ENCODE measurements at places on chromosomes 13 and 19.

- no peak for DNase-seq
Observed at GRCh38 chr13:110129076-110129475, 177.9 kb downstream of the COL4A1 start.

DNA sequence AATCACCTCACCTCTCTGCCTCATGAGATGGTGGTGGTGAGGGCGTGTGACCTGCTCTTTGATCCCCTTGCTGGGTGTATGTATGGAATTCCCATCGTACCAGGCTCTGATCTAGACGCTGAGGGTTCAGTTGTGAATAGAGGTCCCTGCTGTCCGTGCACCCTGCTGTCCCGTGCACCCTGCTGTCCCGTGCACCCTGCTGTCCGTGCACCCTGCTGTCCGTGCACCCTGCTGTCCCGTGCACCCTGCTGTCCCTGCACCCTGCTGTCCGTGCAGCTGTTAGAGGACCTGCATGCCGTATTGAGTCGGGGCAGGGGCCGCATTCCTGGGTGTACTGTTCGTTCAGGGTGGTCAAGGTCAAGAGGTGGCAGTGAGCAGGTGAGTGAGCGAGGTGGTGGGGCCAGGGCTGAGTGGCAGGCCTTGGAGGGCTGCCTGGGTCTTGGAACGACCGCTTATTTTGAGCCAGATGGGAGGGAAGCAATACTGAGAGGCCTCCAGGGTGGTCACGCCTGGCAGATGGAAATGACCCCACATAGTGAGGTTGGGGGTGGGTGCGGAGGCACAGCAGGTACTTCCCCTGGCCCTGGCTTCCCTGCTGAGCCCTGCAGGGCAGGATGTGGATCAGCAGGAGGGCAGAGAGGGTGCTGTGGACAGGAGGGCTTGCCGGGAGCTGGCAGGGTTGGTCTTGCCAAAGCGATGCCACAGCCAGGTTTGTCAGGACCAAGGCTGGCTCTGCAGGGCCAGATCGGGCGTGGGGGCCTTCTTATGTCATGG lies 4.6 kb upstream of the EPN1 start:
- no peak for DNase-seq

- DNase-seq: no peak
Observed at GRCh38 chr19:42114412-42114811, 17.8 kb downstream of the POU2F2 start.

DNA sequence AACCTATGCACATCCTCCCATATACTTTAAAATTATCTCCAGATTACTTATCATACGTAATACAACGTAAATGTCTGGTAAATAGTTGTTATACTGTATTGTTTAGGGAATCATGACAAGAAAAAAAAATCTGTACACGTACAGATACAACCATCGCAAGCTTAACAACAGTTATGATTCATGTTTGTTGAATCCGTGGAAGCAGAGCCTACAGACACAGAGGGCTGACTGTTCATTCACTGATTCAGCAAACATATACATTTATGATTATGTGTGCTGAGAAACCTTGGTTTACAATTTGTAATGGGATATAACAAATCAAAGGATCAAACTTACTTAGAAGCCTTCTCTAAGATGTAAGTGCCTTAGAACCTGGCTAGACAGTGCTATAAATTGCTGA lies 1.5 kb downstream of the ZNF260 start:
- no peak for DNase-seq

- no peak for DNase-seq
Observed at GRCh38 chr13:26048741-26049140, 3.1 kb downstream of the SHISA2 start.

DNA sequence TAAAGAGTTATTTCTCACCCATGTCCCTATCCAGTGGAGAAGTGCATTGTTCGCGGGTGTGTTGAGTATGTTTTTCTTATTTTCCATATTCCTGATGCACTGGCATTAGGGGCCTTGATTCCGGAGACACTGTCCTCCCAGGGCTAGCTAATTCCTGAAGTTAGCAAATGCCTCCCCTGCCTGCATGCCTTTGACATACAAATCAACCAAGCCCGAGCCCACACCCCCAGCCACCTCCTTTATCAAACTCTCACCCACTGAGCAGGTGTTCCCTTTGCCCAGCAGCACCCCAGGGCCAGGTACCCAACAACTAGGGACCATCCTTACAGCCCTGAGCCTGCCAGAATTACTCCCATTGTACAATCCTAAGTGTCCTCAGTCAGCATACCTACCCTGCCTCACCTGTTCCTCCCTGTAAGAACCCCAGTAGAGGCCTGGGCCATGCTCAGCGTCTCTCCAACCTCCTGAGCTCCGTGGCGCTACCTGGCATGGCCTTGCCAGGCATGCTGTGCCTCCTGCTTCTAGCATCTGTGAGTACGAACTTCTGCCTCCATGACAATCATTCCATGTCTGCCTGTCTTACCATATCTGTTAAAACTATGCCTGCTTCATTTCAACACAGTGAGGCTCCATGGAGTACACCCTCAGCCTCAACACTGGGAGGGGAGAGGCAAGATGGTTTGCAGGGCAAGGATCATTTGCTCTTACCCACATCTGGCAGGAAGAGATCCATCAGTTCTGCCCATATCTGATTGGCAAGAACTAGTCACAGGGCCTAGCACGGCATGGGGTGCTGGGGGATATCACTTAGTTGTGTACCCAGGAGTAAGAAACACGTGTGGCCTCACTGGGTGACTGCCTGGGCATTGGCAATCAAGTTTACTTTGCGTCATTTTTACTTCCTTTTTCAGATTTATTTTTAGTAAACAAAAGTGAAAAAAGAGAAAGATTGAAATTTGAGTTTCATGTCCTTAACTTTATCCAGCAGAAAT lies 203.9 kb downstream of the SHISA2 start:
- no peak for DNase-seq

DNA sequence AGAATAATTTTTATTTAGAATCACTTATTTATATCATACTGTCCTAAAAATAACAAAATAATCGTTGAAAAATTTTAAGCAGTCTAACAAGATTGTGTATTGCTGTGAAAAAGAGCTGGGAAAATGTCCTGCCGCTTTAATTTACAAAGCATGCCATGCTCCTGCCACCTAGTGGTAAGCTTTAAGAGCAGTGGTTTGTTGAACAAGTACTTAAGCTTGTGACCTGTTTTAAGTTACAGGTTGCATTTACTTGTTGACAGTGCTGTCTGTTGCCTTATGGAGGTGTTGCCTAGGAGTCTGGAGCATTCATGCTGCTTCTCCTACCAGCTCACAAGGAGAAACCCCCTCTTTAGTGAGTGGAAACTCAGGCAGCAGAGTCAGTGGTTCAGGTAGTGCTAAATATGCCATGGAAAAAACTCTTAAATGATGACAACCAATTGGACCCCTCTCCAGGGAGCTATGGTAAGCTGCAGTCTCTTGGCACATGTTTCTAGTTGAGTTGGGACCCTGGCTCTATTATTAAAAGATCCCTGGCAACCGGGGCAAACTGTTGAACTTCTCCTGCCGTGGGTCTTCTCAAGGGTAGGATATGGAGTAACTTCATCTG lies 68.4 kb downstream of the SPATA13 start:
- DNase-seq: no peak

- no peak for DNase-seq
Observed at GRCh38 chr19:17097593-17098126, 22.1 kb downstream of the MYO9B start.

- DNase-seq: no peak
Observed at GRCh38 chr19:2453431-2454025, 3.2 kb downstream of the LMNB2 start.

DNA sequence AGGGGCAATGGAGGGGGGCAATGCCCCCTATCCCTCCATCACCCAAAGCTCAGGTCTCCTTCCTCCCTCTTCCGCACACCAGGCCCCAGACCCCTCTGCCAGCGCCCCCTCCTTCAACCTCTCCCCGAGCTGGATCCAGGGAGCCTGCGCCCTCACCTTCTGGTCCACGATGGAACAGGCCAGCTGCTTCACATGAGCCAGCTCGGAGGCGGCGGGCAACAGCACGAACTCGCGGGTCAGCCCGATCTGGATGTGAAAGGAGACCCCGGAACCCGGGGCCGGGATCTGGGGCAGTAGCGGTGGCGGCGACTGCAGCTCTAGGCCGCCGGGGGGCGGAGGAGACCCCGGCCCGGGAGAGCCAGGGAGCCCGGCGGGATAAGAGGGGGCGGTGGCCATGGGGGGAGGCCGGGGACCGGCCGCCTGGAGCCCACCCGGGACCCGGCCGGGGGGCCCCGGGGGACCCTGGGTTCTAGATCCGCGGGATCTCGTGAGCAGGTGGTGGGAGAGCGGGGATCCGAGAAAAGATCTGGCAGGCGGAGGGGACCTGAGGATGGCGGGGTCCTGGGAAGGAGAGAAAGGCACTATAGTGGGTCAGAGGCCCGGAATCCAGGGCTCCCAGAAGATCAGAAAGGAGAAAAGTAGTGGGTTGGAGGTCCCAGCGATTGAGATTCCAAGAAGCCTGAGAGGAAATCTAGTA lies 791 bp downstream of the PRKD2 start:
- DNase-seq: peak; percentile 47

GRCh38 chr13:82879921-82880320 lies 1002.4 kb downstream of the SLITRK1 start:
- DNase-seq: no peak

DNA sequence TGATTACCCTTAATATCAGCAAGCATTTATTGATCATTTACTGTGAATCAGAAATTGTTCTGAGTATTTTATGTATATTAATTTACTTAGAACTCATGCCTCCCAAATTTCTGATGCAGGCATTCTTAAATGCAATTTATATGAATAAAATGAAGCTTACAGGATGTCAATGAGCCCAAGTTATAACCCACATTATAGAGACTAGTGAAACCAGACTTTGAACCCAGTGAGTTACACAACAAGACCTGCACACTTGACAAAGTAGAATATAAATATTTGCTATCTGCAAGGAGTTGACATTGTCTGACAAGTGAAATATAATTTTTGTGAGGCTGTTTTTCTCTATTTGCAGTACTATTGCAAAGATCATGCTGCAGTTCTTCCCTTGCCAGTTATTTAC lies 656.0 kb downstream of the GPC5 start:
- no peak for DNase-seq

DNA sequence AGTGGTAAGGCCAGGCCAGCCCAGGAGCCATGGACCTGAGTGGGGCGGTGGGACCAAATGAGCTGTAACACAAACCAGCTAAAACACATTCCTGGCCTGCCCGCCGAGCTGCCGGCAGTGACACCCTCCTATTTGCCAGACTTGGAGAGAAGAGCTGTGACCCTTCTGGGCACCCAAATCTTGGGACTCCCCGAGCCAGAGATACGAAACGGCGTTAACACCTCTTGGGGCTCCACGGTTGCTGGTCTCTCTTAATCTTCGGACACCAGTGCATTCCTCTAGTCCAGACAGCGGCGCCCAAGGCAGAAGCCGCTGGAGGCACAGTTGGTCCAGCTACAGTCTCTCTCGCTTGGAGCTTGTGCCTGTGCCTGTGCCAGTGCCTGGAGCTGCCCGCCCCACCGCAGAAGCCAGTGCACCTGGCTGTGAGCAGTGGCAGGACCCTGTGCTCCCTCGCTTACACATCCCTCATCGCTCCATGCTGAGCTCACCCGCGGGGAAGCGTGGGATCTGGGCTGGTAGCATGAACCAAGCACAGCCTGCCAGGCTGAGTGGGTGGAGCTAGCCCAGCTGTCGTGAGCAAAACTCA lies 147.2 kb upstream of the KLHL1 start:
- no peak for DNase-seq

- DNase-seq: no peak
Observed at GRCh38 chr19:18317961-18318800, 4.7 kb downstream of the LSM4 start.

DNA sequence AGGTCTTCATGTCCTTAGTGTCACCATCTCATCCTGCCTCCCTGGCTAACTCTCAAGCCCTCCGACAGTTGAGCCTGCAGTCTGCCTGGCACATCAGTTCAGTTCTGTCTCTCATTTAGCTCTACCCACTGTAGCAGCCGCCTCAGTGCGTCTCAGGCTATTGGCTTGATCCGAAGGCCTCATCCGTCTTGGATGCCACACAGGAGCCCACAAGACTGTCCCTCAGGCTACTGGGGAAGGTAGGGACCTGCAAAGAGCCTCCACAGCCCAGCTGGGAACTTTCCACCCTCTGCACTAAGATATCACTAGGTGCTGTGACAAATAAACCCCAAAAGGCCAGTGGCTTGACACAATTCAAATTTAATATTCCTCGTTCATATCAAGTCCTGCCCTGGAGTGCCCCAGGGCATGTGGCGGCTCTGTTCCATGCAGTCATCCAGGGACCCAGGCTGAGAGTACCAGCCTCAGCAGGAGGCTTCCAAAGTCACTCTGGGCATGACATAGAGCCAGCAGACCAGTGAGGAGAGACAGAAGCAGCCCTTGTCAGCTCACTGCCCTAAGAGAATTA lies 5.7 kb downstream of the VSTM2B start:
- peak; percentile 33 for DNase-seq

DNA sequence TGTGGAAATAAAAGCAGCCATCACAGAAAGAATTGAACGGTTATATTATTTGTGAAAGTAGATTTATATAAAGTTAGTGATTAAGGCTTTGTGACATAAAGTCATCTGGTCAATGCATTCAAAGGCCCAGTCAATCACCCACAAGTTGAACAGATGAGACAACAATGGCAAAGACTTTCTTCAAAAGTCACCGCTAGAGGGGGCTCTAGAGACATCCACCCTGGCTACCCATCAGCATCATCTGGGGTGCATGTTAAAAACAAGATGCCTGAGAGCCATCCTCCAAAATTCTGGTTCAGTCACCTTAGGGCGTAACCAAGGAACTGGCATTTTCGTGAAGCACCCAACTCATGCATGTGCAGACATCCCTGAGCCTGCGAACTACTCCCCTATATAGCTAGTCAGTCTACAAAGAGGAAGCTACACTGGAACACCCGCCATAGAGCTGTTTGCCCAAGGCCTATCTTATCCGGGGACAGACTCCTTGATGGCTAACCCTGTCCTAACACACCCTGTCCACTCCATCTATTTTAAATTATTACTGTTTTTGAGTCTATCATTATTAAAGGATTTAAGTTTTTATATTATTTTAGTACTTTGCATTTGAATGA lies 970.5 kb downstream of the UQCRFS1 start:
- DNase-seq: no peak

DNA sequence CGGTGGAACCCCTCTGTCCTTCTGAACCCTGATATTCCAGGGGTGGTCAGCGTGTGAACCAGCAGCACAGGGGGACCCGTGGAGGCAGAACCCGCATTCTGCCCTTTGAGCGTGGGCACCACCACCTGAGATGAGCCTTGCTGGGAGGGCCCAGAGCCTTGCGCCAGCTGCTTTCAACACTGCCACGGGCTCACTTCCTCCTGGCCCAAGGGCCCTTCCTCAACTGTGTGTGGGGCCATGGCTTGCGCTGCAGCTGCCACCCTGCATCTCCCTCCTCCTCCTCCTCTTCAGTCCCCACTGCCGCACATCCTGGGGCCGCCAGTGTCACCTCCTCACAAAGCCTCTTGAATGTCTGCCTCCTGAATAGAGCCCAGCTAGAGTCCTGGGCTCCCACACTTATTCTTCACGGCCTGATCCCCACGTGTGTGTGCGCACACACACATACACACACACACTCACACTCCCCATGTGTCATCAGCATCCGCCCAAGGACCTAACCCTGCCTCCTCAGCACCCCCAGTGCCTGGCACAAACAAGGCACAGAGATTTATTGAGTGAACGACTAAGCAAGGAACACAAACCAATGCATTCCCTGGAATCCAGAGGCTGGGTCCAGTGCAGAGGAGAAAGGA lies 26.9 kb upstream of the TMEM160 start:
- DNase-seq: no peak

Data from tibial artery (tissue), 4 donors.